Stimulated activated CD8-positive, alpha-beta memory T cell treated with anti-CD3 and anti-CD28 coated beads, Interleukin-7, amount 100 ng/mL, for 1 hour (primary cell): ENCODE measurements at places on chromosomes 13 and 19.

- no peak for DNase-seq
Observed at GRCh38 chr13:99778500-99778899, 193.1 kb downstream of the ZIC5 start.

- no peak for DNase-seq
Observed at GRCh38 chr19:17240062-17240752, 5.5 kb downstream of the NR2F6 start.

GRCh38 chr19:49110567-49110966 is 3.6 kb upstream of the LIN7B start:
- DNase-seq: no peak

GRCh38 chr13:71831716-71832115 is 35.3 kb downstream of the DACH1 start:
- DNase-seq: no peak

DNA sequence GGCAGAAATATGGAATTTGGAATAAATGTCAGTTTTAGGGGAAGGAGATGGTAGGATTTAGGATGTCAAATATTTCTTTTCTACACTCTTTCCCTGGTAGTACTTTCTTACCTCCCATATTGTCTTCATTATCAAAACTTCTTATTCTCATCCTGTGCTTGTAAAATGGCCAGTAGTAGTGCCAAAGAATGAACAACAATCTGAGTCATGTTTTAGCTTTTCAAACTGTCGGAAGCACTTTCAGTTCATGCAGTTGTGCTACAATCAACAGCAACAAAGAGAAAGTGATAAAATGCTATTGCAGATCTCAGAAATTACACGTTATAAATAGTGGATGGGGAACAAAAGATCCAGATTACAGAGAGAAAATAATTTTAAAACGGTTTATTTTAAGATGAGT is 193.7 kb upstream of the RXFP2 start:
- no peak for DNase-seq

DNA sequence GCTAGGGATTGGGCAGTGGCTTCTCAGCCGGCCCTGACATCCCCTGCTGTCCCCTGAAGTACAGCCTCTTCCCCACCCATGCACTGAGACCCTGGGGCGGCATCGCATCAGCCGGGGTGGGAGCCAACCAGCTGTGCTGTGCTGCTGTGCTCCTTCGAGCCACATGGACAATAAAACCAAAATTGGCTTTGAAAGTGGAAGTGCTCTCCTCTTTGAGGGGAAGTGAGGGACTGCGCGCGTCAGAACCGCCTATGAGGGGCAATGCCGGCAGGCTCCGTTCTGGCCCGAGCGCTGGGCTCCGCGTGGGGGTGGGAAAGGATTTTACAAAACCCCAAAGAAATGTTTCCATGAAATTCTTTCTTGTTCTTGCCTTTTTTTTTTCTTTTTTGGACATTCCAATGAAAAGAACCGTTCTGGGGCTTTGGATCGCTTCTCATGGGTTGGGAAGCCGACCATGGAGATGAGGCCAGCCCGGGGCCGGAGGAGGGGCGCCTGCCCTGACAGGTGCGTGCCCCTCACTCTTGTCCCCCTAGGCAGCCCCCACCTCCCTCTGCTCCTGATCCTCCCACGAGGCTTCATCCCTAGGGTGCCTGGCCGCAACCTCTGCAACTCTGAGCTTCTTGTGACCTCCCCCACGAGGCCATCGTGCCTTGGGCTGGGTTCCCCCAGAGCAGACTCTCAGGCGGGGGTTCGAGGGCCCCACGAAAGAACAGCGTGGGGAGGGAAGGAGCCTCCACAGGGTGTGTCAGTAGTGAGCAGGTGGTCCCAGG is 22.6 kb downstream of the KLHL26 start:
- no peak for DNase-seq

GRCh38 chr19:1847684-1848398 is 442 bp downstream of the REXO1 start:
- no peak for DNase-seq

- DNase-seq: no peak
Observed at GRCh38 chr13:99823961-99824360, 147.6 kb downstream of the ZIC5 start.

DNA sequence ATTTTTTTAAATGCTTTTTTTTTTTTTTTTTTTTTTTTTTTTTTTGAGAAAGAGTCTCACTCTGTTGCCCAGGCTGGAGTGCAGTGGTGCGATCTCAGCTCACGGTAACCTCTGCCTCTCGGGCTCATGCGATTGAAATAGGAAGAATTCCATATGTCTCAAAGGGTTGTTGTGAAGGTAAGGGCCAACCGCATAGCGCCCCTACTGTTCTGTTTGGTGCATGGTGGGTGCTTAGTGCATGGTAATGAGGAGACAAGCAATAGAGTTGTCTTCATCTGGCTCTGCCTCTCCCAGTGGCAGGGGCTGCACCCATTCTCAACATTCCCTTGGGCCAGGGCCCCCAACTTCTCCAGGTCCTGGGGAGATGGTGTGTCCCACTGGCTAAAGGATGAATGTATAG is 68.7 kb downstream of the RASL11A start:
- DNase-seq: no peak

DNA sequence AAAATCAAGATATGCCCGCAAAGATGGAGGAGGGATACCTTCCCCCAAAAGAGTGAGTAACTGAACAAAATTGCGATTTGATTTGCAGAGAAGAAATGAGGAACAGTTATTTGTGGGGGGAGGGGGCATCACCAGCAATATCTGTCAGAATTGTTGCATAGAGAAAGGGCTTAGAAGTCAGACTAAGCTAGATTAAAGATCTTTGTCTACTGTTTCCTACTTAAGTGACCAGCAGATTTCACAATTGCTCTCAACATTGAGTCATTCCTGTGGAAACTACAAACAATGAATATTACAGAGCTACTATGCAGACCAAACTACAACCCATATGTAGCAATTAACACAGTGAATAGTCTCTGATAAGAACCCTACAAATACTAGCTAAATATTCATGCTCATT is 27.4 kb downstream of the FPR3 start:
- no peak for DNase-seq
